KBM-7 (cell line): ENCODE measurements at places on chromosomes 11 and 22.

- DNase-seq, result peak; percentile 51
Observed at GRCh38 chr11:70270877-70271648, 573 bp downstream of the PPFIA1 start.

DNA sequence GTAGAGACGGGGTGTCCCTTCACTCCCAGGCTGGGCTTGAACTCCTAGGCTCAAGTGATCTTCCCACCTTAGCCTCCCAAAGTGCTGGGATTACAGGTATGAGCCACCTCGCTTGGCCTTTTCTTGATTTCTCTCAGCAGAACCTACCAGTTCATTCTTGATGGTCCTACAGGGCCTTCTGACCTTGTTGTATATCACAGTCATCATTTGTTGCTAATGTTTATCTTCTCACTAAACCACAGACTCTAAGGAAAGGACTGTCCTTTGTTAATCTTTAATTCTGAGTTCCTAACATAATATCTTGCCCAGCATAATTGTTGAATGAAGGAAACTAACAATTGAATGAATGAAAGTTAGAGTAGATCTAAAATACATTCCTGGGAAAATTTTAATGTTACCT, 22.0 kb upstream of the ZC3H12C start:
- no peak for DNase-seq

GRCh38 chr22:27719535-27720227, 81.9 kb downstream of the MN1 start:
- peak; percentile 42 for DNase-seq

GRCh38 chr11:123261345-123262106, 66.5 kb upstream of the CLMP start:
- peak; percentile 78 for DNase-seq

- DNase-seq, result no peak
Observed at GRCh38 chr11:121309688-121310087, 17.1 kb downstream of the SC5D start.

GRCh38 chr11:86675017-86675416, 2.6 kb upstream of the ME3 start:
- DNase-seq, result peak; percentile 35

GRCh38 chr22:46286006-46286405, 10.7 kb upstream of the GTSE1 start:
- DNase-seq, result no peak

GRCh38 chr22:24593836-24594568, 1.1 kb upstream of the LRRC75B start:
- no peak for DNase-seq

GRCh38 chr11:47571895-47572294, 6.5 kb downstream of the PTPMT1 start:
- DNase-seq, result no peak

DNA sequence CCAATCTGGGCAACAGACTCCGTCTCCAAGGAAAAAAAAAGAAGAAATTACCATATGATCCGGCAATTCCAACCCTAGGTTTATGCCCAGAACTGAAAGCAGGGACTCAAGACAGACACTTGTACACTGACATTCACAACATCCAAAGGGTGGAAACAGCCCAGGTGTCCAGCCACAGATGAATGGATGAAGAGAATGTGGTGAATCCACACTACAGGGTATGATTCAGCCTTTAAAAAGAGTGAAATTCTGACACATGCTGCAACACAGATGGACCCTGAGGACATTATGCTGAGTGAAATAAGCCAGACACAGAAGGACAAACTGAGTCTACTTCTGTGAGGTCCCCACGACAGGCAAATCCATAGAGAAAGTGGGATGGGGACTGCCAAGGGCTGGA, 43.9 kb downstream of the SGSM3 start:
- DNase-seq, result no peak

DNA sequence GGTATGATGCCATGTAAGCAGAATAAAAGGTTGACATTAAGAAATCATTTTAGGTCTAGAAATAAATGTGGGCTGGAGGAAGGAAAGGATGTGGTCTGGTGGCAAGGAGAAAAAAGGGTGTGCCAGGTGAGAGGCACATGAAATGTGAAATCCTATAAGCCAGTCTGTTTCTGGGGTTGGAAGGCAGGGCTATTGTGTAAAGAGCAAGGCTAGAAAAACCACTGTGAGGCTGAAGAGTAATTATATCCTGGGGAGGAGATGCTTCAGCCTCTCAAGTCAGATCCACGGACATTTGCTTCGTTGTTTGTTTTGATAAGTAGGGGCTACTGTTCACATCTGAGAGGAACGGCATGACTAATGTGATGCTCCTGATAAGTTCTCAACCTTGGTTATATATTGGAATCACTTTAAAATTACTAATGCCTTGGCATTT, 77.5 kb upstream of the CTSC start:
- peak; percentile 71 for DNase-seq

- no peak for DNase-seq
Observed at GRCh38 chr11:90242894-90243416, 20.1 kb upstream of the CHORDC1 start.

- DNase-seq, result no peak
Observed at GRCh38 chr11:62671236-62671607, 251 bp upstream of the UQCC3 start.

GRCh38 chr22:23485490-23485889, 94.6 kb downstream of the IGLL1 start:
- DNase-seq, result no peak

DNA sequence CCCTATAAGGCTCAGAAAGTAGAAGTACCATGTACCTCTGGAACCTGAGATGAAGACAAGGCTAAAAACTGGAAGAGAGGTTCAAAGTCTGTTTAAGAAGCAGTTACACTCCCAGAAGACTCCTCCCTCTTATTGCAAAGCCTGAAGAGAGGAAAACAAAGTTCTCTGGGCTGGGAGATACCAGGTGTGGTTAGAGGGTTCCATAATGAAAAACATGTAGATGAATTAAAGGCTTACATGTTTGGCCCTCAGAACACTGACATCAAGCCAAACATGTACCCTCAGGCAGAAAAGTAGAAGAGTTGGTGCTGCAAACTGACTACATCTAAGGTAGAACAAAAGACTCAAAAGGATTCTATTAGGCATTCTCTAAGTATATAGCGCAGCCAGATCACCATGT, 205.3 kb downstream of the TTC28 start:
- no peak for DNase-seq

DNA sequence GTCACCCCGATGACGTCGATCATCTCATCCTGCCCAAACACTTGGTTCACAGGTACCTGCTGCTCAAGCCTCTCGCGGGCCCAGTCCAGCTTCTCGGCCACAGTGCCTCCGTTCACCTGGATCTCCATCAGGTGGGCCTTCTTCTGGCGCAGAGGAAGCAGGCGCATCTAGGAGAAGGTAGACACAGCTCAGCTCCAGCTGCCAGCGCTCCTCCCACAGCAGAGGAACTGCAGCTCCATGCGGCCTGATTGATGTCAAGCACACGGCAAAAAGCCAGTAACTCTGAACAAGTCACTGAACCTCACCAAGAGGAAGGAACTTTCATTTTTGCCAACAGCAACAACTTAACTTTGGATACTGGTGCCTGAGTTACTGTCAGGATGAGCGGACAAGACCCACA, 4.0 kb downstream of the RPL3 start:
- no peak for DNase-seq

DNA sequence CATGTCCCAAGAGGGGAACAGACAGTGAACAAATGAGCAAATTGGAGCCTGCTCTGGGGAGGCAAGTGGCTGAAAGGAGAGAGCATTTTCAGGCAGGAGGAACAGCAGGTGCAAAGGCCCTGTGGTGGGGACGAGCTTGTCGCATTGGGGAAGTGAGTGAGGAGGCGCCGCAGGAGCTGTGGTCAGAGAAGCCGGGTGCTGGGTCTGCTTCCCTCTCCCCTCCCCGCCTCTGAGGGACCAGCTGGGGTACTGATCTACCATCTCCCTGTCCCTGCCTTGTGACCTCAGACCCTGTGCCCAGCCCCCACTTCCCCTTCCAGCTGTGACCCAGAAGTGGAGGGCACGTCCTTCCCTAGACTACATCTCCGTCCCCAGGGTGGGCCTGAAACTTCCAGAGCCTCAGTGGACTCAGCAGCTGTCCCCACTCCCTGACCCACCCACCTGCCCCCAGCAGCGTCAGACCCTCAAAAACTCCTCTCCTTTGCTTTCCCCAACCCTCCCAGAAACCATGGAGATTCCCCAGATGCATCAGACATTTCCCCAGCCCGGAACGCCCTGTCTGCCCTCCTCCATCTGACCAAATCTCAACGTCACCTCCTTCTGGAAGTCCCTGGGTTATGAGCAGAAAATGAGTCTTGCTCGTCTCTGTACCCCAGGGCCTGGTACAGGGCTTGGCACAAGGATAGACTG, 19.7 kb upstream of the PDGFB start:
- DNase-seq, result peak; percentile 31

DNA sequence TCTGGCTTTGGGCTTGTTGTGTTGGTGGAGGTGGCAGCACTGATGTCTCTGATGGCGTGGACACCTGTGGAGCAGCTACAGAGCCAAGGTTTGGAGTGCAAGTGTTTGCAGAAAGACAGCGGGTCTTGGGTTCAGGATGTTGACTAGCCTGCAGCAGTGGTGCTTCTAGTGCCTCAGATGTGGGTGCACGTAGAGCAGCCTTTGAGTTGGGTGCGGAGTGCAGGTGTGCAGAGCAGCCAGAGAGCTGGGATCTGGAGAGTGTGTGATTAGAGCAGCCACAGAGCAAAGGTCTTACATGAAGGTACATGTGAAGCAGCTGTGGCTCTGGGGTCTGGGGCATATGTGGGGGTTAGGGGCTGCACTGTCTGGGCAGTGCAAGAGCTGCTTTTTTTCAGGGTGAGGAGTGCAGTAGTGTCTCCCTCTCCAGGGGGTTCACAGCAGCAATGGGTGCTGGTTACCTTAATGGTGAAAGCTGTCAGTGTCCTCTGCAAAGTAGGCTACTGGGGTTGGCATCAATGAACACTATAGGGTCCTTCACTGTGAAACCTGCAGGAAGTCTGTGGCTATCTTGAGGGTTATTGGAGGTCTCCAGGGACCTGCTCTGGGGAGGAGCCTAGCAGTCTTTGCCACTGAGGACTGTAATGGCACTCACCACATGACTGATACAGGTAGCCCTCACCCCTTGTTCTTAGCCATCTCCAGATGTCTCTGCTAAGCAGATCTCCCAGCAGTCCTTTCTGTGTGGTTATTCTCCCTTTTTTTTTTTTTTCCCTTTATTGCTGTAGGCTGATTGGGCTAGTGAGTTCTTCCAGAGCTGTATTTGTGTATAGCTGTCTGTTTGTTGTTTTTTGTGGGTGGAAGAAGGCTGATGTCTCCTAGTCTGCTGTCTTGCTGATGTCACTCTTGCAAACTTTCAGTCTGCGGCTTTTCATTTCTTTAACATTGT, 14.3 kb downstream of the BIRC2 start:
- DNase-seq, result no peak

DNA sequence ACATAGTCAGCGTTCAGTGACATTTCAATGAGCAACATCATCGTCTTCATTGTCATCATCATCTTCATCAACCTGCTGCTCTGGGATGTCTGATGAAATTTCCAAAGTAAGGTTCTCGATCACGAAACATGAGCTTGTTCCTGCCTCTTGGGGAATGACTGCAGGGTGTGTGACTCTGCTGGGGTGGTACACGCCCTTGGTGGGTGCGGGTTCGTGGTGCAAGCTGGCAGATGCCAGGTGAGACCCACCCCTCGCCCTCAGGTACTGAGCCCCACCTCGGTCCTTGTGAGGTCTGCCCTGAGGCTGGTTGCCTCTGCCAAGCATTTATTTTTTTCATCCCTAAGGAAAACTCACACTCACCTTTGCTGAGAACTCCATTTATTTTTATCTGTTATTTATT, 1389.2 kb downstream of the TBC1D22A start:
- DNase-seq, result no peak

DNA sequence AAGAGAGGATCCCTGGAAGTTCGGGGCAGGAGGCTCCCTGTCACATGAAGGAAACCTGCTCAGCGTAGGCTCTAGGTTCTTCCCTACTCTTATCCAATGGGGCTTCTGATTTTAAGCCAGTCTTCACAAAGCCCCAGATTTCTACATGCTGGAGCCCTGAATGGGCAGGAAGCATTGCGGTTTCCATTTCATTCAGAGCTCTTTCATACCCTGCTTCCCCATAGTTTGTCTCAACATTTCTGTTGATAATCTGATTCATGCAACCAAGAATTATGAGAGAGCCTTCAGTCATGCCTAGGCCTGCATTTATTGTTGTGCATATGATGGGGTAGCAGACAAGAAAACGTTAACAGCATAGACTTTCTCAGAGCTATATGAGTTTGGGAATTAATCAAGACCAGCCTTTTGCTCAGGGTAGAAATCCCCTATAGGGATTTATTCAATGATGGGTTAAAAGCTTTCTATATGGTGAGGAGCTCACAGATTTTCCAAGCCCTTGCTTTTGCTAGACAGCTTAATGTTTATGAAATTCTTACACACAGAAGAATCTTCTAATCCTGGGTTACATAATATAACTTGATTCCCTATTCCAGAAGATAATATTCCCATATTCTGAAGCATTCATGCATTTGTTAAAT, 15.9 kb downstream of the OR51B4 start:
- no peak for DNase-seq

DNA sequence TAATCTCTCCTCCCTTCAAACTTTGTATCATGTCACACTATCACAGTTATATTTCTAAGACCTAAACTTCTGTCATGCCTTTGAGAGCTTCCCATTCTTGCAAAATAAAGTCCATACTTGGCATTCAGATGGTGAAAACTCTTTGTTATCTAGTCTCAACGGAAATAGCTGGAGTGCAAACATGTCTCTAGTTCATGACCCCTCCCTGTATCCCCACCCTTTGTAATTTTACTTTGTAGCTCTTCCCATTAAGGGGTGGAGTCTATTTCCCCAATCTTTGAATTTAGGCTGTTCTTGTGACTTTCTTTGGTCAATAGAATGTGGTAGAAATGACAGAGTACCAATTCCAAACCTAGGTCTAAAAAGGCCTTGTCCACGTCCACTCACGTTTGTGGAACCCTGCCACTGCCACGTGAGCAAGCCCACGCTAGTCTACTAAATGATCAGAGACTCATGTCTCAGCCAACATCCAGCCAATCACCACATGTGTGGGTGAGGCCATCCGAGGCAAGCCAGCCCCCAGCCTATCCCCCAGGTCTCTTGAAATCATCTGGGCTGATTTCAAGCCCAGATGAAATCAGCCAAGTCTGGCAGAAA, 23.4 kb downstream of the SLN start:
- no peak for DNase-seq

- DNase-seq, result peak; percentile 83
Observed at GRCh38 chr11:77140231-77140851, 12.3 kb downstream of the MYO7A start.

DNA sequence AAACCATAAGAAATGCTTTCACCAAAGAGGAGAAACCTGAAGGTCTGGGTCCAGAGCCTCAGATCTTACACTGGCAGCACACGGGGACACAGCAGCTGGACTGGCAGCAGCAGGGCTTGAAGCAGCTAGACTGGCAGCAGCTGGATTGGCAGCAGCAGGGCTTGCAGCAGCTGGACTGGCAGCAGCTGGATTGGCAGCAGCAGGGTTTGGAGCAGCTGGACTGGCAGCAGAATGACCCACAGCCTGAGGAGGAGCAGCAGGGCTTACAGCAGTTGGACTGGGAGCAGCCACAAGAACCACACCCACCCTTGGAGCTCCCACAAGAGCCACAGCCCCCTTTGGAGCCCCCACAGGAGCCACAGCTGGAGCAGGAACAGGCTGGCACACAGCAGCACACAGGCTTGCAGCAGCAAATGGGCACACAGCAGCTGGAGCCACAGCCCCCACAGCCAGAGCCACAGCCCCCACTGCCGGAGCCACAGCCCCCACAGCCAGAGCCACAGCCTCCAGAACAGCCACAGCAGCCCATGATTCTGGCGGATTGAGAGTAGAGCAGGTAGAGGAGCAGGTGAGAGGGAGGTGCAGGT, at the start of gene KRTAP5-11:
KRTAP5-11 (minus strand) TSS at position 567 of the 587 bp plus-strand sequence; CDS start at position 529, 38 bp downstream.
- no peak for DNase-seq
